ENCODE measurements at places on chromosomes 2 and 18. TPM values are rescaled to one million over a fixed set of nuclear protein-coding genes. Genes with fewer than 3 reads are reported as not detected.

- DNase-seq, result no peak
Observed at GRCh38 chr2:36889795-36890194, 76.5 kb downstream of the STRN start.

DNA sequence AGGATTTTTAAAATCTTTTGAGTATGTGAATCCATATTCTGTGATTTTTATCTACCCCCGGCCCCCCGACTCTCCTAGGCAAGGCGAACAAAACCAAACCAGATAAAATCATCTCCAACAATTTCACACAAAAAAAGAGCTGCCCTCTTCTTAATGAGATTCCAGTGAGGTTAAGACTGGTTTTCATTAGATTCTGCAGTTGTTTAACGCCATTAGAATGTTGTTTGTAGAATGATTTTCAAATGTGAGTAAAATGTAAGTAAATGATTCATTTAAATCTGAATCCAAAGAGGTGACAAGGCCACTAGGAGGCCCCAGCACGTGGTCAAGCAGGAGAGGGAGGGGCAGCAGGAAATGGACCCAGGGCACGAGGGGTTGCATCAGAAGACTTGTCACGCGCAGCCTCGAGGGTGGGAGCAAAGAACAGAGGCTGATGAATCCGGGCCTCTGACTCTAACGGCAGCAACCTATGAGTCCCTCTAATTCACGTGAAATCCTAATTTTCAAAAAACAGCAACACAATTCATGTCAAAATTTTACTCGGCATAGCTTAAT lies 24.3 kb upstream of the KLHL29 start:
- DNase-seq, result peak; percentile 50

GRCh38 chr18:46366201-46366600 lies 262.0 kb downstream of the HAUS1 start:
- DNase-seq, result no peak

GRCh38 chr2:31142110-31142509 lies 3.9 kb upstream of the GALNT14 start:
- no peak for DNase-seq

DNA sequence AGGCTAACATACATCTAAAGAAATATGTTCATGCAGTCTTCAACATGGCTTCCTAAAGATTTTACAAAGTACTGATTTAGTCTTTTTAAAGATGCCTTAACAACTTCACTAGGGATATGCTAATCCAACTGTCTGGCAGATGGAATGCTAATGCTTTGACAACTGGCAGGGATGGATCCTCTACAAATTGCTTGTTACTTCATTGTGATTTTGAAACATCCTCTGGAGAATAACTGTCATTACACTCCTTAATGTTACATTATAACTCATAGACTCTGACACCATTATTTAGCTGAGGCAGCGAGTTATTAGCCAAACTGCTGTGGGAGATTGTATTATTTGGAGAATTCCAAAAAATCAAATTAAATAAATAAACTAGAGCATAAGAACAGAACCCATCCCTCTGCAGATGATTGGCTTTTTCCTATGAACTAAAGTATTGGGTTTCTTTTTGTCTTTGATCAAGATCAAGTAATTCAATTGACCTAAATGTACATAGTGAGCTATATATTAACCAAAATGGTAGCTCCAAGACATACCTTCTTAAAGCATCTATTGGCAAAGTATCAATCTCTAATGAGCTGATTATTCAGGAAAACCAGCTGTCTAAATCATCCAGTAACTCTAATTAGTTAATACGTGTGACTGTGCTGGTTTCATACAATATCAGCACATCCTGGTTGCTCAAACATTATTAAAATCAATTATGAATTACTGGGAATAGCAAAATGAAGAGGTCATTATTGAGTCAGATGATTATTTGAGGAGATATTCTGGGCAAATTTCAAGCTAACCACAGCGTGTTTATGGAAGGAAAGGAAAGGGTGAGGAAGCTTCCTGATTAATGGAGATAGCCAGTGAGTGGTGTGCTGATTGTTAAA lies 321.3 kb upstream of the TFPI start:
- DNase-seq, result peak; percentile 5

- DNase-seq, result no peak
Observed at GRCh38 chr2:140737006-140737405, 1393.8 kb downstream of the LRP1B start.

- DNase-seq, result no peak
Observed at GRCh38 chr2:31903109-31903780, 107.6 kb downstream of the MEMO1 start.

DNA sequence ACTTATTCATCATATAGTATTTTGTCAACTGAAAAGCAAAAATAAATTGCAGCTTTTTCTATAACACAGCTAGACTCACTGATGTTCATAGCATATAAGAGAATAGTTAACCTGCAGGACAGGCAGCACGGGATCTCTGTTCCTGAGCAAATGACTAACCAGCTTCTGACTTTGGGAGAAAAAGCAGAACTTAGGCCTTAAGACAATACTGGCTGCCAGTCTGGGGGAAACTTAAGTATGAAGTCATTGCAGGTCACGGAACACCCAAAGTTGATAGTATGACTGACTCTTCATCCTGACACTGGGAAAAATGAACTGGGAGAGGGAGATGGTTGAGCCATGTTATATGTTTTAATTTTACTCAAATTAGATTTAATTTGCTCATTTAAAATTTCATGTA lies 113.0 kb downstream of the DPP4 start:
- DNase-seq, result no peak

GRCh38 chr2:185208261-185208660 lies 530.3 kb upstream of the FSIP2 start:
- peak; percentile 32 for DNase-seq

DNA sequence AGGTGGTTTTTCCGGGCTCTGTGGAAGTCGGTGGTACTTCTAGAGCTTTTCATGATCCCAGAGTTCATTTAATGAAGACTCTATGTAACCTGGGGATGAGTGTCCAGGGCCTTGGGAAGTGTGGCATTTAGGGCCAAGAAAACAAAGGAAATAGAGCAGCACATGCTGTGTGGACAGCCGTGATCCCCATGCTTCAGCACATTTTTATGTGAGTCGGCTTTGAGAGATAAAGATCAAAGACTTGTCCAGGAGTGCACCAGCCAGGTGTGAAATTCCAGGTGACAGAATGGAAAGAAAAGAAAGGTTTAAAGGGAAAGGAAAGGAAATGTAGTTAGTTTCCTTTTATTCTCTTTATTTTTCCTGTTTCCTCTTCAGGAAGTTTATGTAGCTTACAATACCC lies 258.0 kb upstream of the NRP2 start:
- DNase-seq, result no peak

- no peak for DNase-seq
Observed at GRCh38 chr2:152505495-152505906, 170.5 kb downstream of the FMNL2 start.

DNA sequence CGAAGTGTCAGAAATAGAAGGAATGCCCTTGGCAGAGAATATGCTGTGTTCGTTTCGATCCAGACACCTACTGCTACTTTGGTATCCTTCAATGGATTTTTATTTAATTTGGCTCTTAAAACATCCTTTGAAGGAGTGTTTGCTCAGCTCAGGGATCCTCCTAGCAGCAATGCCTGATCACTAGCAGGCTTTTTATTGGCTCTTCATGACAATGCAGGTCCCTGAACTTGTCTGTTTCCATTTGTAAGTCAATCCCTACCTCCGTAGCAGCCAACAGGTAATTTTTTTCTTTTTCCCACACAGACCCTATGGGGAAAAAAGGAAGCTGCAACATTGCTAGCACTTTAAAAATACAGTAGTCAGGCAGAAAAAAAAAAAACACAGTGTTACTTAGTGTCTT lies 366.2 kb upstream of the LRRTM1 start:
- peak; percentile 21 for DNase-seq

- no peak for DNase-seq
Observed at GRCh38 chr2:239021651-239022436, 174.0 kb downstream of the TWIST2 start.

GRCh38 chr2:66960161-66960560 lies 437.0 kb upstream of the ETAA1 start:
- no peak for DNase-seq

The LOXHD1 gene
- 0.07 TPM for total RNA-seq

The ACMSD gene
- not detected for total RNA-seq

All from H7 (cell line).